Ecto neural progenitor cell (in vitro differentiated cells): ENCODE measurements at places on chromosomes 16 and 17.

- DNase-seq = no peak
Observed at GRCh38 chr16:50592996-50593395, 44.8 kb downstream of the NKD1 start.

DNA sequence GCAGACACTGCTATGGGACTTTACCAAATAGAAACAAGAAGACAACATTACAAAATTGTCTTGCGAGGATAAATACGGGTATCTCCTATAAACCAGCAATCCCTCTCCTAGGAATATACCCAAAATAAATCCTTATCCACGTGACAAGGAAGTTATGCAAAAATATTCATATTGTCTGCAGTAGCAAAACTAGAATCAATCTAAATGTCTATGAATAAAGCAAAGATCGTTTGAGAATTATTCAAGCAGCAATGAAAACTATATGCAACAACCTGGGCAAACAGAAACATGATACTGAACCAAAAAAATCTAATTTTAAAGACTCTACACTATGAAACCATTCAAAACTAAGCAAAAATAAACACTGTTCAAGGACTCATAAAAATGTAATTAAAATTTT is 9.2 kb downstream of the LUC7L start:
- DNase-seq = no peak

DNA sequence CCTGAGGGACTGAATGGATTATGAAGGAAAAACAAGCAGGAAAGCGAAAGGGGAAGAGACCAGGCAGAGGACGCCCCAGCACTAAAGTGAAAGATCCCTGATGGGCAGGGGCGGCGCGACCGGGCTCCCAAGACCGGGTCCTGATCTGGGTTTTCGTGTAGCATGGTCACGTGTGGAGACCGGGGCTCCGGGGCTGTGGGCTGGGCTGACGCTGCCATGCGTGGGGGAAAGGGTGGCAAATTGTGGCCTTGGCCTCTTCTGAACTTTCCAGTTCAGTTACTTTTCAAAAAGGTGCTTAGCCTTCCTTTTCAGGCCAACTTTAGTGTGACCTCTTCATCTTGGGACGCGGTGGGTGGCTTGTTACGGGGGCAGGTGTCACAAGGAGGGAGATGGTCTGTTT is 57.5 kb downstream of the METRNL start:
- peak; percentile 38 for DNase-seq

DNA sequence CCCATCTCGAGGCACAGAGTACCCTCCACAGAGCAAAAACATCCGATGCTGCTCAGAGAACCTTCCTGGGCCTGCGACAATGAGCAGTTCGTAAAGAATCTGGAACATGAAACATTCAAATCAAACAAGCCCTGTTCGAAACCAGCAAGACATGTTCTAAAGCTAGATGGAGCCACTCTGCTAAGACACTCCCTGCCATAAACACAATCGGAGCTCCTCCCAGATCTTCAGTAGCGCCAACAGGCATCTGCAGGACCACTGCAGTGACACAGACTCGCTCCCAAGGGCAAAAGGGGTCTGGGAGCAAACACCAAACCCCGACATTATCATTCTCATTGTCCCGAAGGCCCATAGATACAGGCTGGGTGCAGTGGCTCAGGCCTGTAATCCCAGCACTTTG is 108.7 kb downstream of the ZFHX3 start:
- DNase-seq = no peak

GRCh38 chr16:56861092-56861610 is 3.9 kb upstream of the SLC12A3 start:
- DNase-seq = peak; percentile 71

DNA sequence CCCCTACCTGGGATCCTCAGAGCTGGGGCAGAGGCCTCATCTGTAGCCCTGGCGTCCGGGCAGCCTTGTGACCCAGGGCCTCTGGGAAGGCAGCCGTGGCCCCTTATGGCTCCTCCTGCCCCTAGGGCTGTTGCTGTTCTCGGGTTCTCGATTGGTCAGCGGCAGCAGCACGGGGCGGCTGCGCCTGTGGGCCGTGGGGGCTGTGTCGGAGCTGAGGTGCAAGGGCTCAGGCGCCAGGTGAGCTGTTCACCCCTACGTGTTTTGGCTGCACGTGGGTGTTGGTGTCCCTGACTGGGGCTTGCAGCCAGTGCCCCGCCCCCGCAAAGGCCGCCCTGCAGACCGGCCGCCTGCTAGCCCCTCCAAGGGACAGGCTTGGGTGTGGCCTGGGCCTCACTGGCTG is 5.8 kb upstream of the RHOT2 start:
- no peak for DNase-seq

DNA sequence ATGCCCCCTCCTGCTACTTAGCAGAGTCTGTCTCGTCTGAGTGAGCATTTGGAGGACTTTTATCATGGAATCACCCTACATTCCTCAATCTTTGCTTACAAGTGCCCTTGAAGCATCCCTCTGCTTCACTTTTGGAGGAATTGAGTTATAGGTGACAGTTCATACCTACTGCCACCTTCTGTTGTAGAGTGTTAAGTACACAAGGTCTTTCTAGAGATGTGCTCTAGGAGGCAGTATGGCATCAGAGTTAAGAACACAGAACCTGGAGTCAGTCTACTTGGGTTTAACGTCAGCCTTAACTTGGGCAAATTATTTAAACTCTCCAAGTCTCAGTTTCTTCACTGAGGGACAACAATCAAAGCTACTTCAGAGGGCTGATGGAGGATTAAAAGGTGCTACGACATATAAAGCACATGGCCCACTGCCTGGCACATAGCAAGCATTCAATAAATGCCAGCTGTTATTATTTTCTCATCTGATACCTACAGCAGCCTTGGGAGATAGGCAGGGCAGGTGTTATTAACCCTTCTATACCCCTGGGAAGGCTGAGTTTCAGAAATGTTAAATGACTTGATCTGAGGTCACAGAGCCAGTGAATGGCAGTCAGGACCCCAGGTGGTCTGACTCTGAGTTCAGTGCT is 62.2 kb downstream of the UTP18 start:
- no peak for DNase-seq

GRCh38 chr17:56914581-56915273 is 878 bp upstream of the TRIM25 start:
- no peak for DNase-seq
